ENCODE measurements at places on chromosomes 5 and 9.

DNA sequence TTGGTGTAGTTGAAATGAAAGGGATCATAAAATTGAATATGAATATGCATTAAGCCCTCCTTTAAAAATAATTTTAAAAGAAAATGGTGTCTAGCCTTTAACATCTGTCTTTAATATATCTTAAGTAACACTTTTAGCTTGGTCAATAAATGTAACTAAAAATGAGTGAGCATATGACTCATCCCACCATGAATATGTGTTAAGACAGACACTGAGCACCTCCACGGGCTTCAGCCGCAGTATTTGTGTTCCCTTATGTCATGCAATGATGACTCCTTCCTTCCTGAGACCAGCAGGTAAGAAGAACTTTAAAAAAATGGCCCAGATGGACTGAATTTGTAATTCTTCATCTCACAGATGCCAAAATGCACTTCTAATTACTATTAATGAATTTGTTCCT lies 563.2 kb downstream of the NR2F1-AS1 start:
- DNase-seq, result no peak
- no peaks in the 10 kb centered on the region for H3K36me3 ChIP-seq

DNA sequence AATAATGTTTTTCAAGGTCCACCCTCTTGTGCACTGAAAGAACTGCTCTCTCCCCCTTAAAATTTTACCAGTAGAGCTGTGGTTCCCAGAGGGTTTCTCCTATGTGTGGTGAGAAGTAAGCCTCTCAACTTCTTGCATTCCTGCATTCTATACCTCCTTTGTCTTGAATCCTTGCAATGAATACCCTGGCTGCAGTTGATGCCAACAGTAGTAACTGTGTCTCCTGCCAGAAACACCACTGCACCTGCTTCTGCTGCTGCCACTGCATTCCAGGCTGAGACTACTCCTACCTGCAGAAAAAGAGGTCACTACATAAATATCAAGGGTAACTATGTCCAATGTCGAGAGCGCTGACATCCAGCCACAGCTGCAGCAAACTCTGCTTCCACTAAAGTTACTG lies 203.7 kb downstream of the TMEM167A start:
- peaks cover 2% of the 10 kb centered on the region for H3K27me3 ChIP-seq
- DNase-seq, result no peak
- H3K27ac ChIP-seq, result no peak overlapping the region
- no peaks in the 10 kb centered on the region for H3K4me1 ChIP-seq
- no peak overlapping the region for H3K4me3 ChIP-seq

DNA sequence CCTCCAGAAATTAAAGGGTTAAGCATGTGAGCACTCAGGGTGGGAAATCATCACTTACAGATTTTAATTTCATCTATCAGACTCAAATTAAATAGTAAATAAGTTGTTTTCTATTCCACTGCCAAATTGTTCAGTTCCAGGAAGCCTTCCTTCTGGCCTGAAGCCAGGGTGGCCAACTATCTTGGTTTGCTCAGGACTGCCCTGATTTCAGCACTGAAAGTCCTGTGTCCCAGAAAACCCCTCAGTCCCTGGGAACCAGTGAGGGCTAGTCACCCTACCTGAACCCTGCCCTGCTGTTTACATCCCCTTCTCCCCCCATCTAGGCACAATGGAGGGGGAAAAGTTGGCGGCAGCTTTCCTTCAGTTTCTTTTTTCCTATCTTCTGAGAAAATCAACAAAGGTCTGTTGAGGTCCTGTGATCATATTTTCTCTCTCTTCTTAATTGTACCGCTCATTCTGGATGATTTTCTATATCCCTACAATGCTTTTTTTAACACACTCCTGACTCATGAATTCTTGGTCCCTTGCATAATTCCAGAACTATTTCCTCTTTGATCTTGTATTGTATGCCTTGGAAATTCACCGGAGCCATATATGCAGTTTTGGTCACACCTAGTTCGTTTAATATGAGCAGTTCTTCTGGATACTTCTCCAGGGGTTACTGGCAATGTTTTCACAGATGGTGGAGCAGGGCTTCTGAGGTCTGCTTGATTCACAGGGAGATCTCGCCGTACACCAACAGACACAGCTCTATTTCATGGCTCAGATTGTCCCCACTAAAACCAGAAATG lies 103.8 kb downstream of the MAP1B start:
- H3K4me1 ChIP-seq, result no peaks in the 10 kb centered on the region
- H3K4me3 ChIP-seq, result no peak overlapping the region
- H3K27ac ChIP-seq, result no peak overlapping the region
- no peak for DNase-seq

GRCh38 chr9:111983484-111983908 lies 86.9 kb downstream of the UGCG start:
- peaks cover 34% of the 10 kb centered on the region for H3K27me3 ChIP-seq
- no peak for DNase-seq
- H3K27ac ChIP-seq, result no peak overlapping the region
- H3K4me3 ChIP-seq, result no peak overlapping the region
- H3K36me3 ChIP-seq, result no peaks in the 10 kb centered on the region
- H3K4me1 ChIP-seq, result peaks cover 26% of the 10 kb centered on the region

- peaks cover 11% of the 10 kb centered on the region for H3K27me3 ChIP-seq
- H3K4me1 ChIP-seq, result no peaks in the 10 kb centered on the region
- no peak overlapping the region for H3K27ac ChIP-seq
- no peak for DNase-seq
These were observed 24.0 kb downstream of the LIX1 start for GRCh38 chr5:97118261-97119006.

GRCh38 chr9:11148189-11148588 lies 535.4 kb upstream of the PTPRD start:
- DNase-seq, result no peak
- no peaks in the 10 kb centered on the region for H3K36me3 ChIP-seq
- no peak overlapping the region for H3K27ac ChIP-seq
- H3K4me3 ChIP-seq, result no peak overlapping the region
- H3K4me1 ChIP-seq, result no peaks in the 10 kb centered on the region

DNA sequence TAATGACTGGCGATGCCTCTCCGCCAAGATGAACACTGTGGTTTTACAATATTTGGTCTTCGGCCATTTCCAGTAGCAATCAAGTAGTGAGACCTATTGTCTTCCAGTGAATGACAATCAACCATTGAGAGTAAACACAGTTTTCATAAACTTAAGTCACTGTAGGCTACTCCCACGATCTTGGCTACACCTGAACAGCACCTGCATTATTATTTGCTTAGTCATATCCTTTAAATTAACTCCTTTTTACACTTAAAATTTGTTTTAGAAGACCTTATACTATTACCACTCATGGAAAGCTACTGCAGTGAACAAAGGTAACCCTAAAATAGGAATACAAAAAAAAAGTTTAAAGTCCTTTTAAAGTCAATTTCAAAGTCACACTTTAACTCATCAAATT lies 58.2 kb downstream of the ZNF354C start:
- no peak overlapping the region for H3K27ac ChIP-seq
- DNase-seq, result no peak
- H3K27me3 ChIP-seq, result no peaks in the 10 kb centered on the region
- H3K4me3 ChIP-seq, result no peak overlapping the region
- H3K36me3 ChIP-seq, result no peaks in the 10 kb centered on the region

GRCh38 chr9:38289236-38289865 lies 103.2 kb upstream of the ALDH1B1 start:
- DNase-seq, result no peak
- H3K4me3 ChIP-seq, result no peak overlapping the region
- H3K27me3 ChIP-seq, result no peaks in the 10 kb centered on the region
- no peaks in the 10 kb centered on the region for H3K36me3 ChIP-seq
- no peaks in the 10 kb centered on the region for H3K4me1 ChIP-seq

- no peak overlapping the region for H3K4me3 ChIP-seq
- no peaks in the 10 kb centered on the region for H3K36me3 ChIP-seq
- H3K4me1 ChIP-seq, result no peaks in the 10 kb centered on the region
- no peak for DNase-seq
- no peaks in the 10 kb centered on the region for H3K27me3 ChIP-seq
These were observed 46.6 kb upstream of the COL5A1 start for GRCh38 chr9:134595014-134595413.

DNA sequence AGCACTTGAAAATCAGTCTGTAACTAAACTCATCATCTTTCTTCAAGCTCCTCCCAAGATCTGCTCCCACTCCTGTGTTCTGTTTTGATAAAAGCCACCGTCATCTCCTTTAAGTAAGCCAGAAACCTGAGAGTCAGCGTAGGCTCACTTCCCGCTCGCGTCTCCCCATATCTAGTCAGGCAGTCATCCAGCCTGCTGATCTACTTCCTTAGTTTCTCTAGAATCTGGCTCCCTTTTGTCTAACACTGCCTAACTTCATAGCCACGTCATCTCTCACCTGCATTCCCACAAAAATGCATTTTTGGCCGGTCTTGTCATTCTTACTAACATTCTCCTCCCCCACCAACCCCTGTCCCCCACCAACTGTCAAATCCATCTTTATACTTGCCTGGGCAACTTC lies 3.0 kb upstream of the TJP2 start:
- H3K4me1 ChIP-seq, result peaks cover 54% of the 10 kb centered on the region
- peaks cover 12% of the 10 kb centered on the region for H3K27me3 ChIP-seq
- no peak overlapping the region for H3K4me3 ChIP-seq
- DNase-seq, result no peak

GRCh38 chr5:122054266-122054665 lies 23.8 kb downstream of the LOX start:
- H3K36me3 ChIP-seq, result peaks cover 5% of the 10 kb centered on the region
- no peak for DNase-seq
- H3K4me1 ChIP-seq, result no peaks in the 10 kb centered on the region
- no peak overlapping the region for H3K27ac ChIP-seq
- H3K4me3 ChIP-seq, result no peak overlapping the region

- H3K36me3 ChIP-seq, result no peaks in the 10 kb centered on the region
- no peaks in the 10 kb centered on the region for H3K4me1 ChIP-seq
- H3K27ac ChIP-seq, result no peak overlapping the region
- DNase-seq, result no peak
- H3K27me3 ChIP-seq, result peaks cover 15% of the 10 kb centered on the region
- no peak overlapping the region for H3K4me3 ChIP-seq
These were observed 58.7 kb upstream of the FCN1 start for GRCh38 chr9:134976403-134976802.
